Fibroblast of skin of right quadriceps (primary cell): ENCODE measurements at places on chromosomes 11 and 22.

- no peak for DNase-seq
Measured at GRCh38 chr22:19875061-19875530, 20.4 kb upstream of the GNB1L start.

GRCh38 chr11:82959987-82960778, 58.6 kb downstream of the DDIAS start:
- DNase-seq, result no peak

GRCh38 chr22:50219800-50220602, 19.2 kb downstream of the SELENOO start:
- DNase-seq, result no peak

- DNase-seq, result no peak
Measured at GRCh38 chr11:60939855-60940254, 12.1 kb downstream of the SLC15A3 start.

DNA sequence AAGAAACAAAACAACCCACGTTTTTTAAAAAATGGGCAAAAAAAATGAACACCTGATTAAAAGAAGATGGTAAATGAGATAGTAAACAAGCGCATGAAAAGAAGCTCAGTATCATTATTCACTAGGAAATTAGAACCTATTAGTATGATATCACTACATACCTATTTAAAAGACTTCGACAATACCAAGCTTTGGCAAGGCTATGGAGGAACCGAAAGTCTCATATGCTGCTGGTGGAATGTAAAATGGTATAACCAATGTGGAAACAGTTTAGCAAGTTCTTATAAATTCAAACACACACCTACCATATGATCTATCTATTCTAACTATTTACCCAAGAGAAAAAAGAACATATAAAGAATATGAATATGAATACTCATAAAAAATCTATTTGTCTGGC, 143.8 kb downstream of the APOL5 start:
- DNase-seq, result no peak

GRCh38 chr11:13290221-13290980, 12.8 kb downstream of the BMAL1 start:
- DNase-seq, result no peak

DNA sequence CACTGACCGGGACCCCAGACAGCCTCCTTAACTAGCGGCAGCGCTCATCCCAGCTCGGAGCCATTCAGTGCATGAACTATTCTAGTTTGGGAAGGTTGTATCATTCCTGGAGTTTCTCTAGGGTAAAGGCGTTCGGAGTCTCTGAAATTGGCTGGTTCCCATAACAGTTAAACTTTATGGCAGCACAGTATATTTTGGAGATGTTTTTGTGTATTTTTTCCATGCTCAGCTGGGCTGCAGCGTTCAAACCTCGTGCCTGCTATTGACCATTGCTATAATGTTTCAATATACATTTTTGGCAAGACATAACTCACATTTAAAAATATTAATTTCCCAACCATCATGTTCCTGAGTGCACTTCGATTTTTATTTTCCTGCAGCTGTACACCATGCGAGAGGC, 169.7 kb downstream of the ST3GAL4 start:
- DNase-seq, result no peak

GRCh38 chr11:102771351-102771750, 9.1 kb downstream of the MMP10 start:
- no peak for DNase-seq

- DNase-seq, result peak; percentile 68
Measured at GRCh38 chr22:29877620-29878019, 5.4 kb upstream of the MTMR3 start.

DNA sequence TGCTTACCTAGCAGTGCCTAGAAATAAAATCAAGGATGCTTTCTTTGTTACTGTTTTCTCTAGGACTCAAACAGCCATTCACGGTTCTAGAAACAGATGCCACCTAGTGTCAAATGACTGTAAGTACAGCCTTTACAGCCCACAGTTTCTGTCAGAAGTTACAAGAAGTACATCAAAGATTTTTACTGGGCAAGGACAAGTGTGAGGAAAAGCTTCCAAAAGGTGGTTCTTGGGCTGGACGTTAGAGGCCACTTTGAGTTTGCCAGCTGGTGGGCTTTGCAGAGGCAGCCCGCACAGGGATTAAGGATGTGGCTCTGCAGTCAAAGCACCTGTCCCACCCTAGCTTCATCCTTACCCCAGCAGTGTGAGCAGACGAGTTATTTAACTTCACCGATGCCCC, 6.9 kb downstream of the KMT5B start:
- peak; percentile 60 for DNase-seq

- DNase-seq, result no peak
Measured at GRCh38 chr11:69496202-69496557, 14.7 kb downstream of the LINC01488 start.

- no peak for DNase-seq
Measured at GRCh38 chr11:86500500-86501140, 125.9 kb downstream of the CCDC81 start.

- no peak for DNase-seq
Measured at GRCh38 chr22:26579331-26579886, 10.5 kb downstream of the TPST2 start.

- DNase-seq, result no peak
Measured at GRCh38 chr11:93212094-93212493, 14.3 kb upstream of the SLC36A4 start.

GRCh38 chr11:83063073-83063754, 8.5 kb downstream of the RAB30 start:
- DNase-seq, result peak; percentile 74

GRCh38 chr11:6419009-6419631, at the start of gene APBB1:
Gene APBB1 (minus strand): TSS chr11:6419094. CDS start chr11:6411347, 7,747 bp downstream.
- peak; percentile 54 for DNase-seq

- DNase-seq, result no peak
Measured at GRCh38 chr11:71202598-71202944, 49.8 kb downstream of the SHANK2 start.

DNA sequence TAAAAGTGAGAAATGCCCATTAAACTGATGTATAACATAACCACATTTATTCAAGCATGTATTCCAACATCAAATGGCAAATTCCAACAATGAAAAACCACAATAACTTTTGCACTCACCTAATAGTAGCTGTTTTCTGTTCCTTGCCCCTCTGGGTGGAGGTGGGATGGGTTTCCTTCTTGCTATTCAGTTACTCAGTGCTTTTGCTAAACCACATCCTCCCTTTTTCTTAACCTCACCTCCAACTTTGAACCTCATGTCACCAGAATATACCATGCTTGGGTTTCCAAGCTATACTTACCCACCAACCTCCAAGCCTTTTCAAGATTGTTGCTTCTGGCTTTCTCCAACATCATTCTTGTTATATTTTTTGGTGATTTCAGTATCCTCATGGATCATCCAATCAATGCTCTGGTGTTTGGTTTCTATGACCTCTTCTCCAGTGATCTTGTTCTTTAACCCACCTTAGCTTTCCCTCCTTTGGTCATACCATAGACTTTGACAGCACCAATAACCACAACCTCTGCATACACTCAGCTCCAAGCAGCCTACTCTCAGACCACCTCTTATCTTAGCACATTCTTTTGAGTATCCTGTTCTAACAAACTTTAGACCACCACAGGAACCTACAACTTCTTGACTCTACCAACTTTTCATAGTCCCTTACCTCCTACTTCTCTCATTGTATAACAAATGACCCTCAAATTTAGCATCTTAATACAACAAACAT, 3.2 kb upstream of the CCDC15 start:
- no peak for DNase-seq

GRCh38 chr11:41458154-41458553, 1.3 kb downstream of the LRRC4C start:
- DNase-seq, result no peak

DNA sequence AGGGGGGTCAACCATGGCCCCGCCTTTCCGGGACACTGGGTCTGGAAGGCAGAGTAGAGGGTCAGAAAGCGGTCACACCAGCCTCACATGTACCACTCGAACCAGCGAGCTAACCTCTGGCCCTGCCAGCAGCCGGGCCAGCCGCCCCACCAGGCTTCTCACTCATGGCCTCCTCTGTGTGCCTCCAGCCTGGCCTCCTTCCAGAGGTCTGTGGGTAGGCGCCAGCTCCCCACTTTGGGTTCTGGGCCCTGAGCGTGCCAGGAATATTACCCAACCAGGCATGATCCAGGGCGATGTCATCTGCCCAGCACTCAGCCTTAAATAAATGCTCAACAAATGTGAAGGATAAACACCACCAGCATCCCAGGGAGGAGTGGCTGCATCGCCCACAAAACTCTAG, 5.8 kb downstream of the SCUBE1 start:
- DNase-seq, result no peak

DNA sequence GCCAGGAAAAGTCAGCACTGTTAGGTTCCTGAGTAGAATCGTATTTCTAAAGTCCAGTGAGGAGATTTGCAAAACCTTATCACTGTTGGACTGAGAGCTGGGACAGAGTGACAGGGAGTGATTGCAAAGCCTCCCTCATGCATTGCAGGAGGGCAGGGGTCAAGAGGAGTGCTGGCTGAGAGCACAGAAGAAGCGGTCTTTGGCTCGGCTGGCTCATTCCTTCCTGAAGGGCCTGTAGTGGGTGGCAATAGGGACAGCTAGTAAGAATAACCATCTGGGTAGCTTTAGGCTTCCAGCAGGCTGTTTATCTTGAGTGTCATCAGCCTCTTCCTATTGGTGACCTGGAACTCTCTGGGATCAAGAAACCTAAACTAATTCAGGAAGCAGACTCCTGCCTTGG, 53.4 kb downstream of the CD44 start:
- DNase-seq, result no peak

DNA sequence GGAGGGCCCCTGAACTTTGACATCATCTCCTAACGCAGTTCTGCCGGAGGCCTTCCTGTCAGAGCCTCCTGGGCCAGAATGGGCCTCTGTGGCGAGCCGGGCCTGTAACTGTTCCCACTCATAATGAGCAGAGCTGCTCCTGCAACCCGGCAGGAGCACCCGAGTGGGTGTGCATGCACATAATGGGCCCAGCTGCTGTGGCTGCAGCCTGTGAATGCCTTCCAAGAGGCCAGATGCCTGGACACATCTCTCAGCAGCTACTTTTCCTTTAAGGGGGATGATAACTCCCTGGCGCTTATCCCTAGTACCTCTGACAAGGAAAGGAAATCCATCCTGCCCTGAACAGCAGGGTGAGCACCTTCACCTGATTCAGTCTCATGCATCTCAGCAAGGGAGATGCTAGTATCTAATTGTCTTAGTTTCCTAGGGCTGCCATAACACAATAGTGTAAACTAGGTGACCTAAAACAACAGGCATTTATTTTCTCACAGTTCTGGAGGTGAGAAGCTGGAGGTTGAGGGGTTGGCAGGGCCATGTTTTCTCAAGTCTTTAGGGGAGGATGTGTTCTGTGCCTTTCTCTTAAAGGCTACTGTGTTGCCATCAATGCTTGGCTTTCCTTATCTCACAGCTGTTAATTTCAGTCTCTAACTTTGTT, 120.5 kb downstream of the TEAD1 start:
- DNase-seq, result no peak

- DNase-seq, result peak; percentile 55
Measured at GRCh38 chr11:92627615-92628256, 341.7 kb upstream of the MTNR1B start.

DNA sequence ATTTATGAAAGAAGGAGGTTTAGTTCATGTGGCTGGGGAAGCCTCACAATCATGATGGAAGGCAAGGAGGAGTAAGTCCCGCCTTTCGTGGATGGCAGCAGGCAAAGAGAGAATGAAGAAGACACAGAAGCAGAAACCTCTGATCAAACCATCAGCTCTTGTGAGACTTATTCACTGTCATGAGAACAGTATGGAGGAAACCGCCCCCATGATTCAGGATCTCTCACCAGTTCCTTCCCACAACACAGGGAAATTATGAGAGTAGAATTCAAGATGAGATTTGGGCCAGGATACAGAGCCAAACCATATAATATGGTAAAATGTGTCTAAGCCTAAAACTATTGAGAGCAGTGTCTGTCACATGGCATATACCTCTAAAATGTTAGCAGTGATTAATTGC, 503.8 kb upstream of the CCDC179 start:
- no peak for DNase-seq

GRCh38 chr22:28381429-28382167, 298.0 kb downstream of the TTC28 start:
- DNase-seq, result peak; percentile 61

- no peak for DNase-seq
Measured at GRCh38 chr22:30777587-30777986, 82.9 kb downstream of the OSBP2 start.

DNA sequence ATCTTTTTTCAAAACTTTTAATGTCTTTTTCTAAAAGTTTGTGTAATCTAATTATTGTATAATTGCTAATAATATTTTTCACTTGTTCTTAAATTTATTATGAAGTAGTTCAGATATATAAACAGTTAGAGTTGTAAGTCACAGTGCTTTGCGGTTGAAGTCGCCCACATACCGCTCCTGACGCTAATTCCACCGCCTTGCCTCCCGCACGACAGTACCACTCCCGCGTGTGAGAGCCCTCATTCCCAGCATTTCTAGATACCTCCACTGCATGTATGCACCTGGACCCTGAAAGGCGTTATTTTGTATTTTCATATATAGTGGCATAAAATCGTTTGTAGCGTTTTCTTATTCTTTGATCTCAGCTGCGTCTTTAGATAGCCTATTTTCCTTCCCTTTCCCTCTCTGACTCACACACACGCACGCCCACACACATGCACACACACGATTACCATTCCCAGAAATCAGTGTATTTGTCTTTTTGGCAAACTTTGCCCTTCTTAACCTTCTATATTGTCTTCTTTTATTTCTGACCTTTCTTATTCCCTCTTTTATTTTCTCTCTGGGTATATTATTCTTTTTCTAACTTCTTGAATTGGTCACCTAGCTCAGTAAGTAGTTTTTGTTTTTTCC, 56.4 kb upstream of the PITPNB start:
- no peak for DNase-seq

DNA sequence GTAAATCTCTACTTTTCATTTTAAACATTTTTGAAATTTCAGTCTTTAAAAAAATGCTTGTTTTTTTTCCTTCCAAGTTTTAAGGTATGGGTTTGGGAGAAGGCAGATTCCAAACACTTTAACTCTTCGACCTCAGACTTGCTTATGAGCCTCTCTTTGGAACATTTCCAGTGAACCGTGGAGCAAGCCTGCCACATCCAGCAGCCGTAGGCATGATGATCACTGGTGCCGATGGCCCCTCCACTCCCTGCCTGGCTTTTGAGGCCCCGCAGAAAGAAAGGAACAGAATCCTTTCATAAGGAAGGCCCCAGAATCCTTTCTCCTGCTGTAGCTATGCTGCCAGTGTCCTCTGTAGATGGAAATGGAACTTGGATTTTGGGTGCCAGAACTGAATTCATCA, 50.7 kb downstream of the BMAL1 start:
- no peak for DNase-seq

- DNase-seq, result peak; percentile 18
Measured at GRCh38 chr11:61587541-61587941, 6.7 kb upstream of the SYT7 start.

DNA sequence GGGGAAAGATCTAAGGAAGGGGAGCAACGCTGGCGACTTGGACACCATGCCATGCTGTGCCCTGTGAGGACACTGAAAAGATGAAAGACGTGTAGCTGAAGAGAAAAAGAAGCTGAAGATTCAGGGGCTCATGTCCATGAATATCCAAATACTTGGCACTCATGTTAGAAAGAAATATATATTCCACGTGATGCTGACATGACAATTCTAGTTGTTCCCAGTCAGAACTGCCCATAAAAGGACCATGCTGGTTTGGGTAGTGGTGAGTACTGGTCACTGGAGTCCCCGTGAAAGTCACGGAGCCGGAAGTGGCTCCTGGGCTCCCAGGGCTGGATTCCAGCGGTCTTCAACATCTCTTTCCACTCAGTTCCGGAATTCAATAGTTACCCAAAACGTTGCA, 9.9 kb downstream of the MS4A15 start:
- no peak for DNase-seq
